ENCODE measurements at places on chromosomes 7 and 10. TPM values are rescaled to one million over a fixed set of nuclear protein-coding genes. Genes with fewer than 3 reads are reported as not detected.

The TRPV5 gene
- total RNA-seq = not detected

The CPEB3 gene
- 1.4 TPM for total RNA-seq

The ZPBP gene
- not detected for total RNA-seq

The AGBL3 gene
- 5.5 TPM for total RNA-seq

The SHTN1 gene
- 10.0 TPM for total RNA-seq

The CPXM2 gene
- not detected for total RNA-seq

The HOXA5 gene
- total RNA-seq = 3.2 TPM

The ACTL6B gene
- 2.4 TPM for total RNA-seq

GRCh38 chr7:95394370-95394769 is 1.8 kb downstream of the PON3 start:
- no peak overlapping the region for H3K27ac ChIP-seq
- no peaks in the 10 kb centered on the region for H3K36me3 ChIP-seq
- no peaks in the 10 kb centered on the region for H3K27me3 ChIP-seq
- H3K4me3 ChIP-seq = no peak overlapping the region
- H3K4me1 ChIP-seq = no peaks in the 10 kb centered on the region

DNA sequence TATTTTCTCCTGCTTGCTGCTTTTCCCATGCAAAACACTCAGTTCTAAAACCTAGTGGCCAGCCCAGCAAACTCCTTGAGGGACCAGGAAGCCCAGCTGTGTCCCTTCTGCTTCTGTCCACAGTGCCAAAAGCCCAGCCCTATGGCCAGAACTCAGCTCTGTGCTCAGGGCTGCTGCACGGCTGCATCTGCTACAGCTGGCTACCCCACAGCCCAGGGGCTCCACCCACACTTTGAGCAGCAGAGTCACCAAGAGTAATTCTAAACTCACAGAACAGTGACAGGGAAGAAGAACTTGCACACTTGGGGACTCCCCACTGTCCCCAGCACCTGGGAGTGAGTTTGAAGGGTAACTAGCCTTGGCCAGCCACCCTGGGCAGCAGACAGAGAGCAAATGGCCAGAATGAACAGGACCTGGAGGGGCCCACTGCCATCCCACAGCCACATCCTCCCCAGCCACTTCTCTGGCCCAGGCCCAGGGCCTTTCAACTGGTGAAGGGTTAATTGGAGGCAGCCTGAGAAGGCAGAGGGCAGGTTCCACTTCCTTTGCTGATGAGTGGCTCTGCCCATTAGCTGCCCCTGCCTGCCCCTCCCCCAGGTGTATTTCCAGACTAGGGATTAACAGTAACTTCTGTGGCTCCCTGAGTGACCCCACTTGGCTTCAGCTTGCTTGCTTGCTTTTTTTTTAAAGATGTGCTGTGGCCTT is 28.1 kb upstream of the TRIM8 start:
- no peak overlapping the region for H3K27ac ChIP-seq
- H3K4me3 ChIP-seq = no peak overlapping the region
- peaks cover 3% of the 10 kb centered on the region for H3K36me3 ChIP-seq
- no peaks in the 10 kb centered on the region for H3K27me3 ChIP-seq
- DNase-seq = no peak
- peaks cover 20% of the 10 kb centered on the region for H3K4me1 ChIP-seq

DNA sequence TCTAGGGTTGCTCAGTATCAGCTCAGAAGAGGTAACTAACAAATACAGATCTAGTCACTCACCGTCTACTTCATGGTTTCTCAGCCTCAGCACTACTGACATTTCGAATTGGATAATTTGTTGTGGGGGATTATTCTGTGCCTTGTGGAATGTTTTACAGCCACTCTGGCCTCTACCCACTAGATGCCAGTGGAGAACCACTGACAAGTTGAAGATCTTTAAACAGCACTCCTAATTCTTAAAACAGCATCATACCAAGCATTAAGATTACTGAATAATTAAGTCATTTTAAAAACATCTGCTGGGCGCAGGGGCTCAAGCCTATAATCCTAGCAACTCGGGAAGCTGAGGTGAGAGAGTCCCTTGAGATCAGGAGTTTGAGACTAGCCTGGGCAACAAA is 82.6 kb downstream of the UPF2 start:
- H3K4me1 ChIP-seq = no peaks in the 10 kb centered on the region
- no peak for DNase-seq
- no peak overlapping the region for H3K4me3 ChIP-seq
- H3K36me3 ChIP-seq = peaks cover 13% of the 10 kb centered on the region

- peaks cover 2% of the 10 kb centered on the region for H3K36me3 ChIP-seq
- no peaks in the 10 kb centered on the region for H3K27me3 ChIP-seq
- no peaks in the 10 kb centered on the region for H3K4me1 ChIP-seq
- H3K4me3 ChIP-seq = no peak overlapping the region
These were observed 92.7 kb downstream of the FAM13C start for GRCh38 chr10:59269651-59270050.

DNA sequence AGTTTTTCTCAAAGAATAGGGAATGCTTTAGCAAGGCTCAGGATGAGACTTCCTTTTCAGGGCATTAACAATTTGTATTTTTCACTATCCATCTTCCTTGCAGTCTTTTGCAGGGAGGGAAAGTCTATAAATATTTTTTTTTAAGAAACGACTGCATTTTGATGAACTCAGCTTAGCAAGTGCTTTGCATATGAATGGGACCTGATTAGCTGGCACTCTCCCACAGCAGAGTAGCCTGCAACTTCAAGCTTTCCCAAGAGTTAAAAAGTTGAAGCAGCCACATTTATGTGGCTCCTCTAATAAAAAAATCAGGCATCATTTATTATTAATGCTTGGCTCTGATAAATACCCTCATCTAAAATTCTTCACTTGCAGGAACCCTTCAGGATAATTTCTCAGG is 134.0 kb downstream of the GRID1 start:
- H3K4me1 ChIP-seq = peaks cover 22% of the 10 kb centered on the region
- H3K4me3 ChIP-seq = no peak overlapping the region
- peak overlapping the region; percentile 35 for H3K27ac ChIP-seq
- DNase-seq = no peak

DNA sequence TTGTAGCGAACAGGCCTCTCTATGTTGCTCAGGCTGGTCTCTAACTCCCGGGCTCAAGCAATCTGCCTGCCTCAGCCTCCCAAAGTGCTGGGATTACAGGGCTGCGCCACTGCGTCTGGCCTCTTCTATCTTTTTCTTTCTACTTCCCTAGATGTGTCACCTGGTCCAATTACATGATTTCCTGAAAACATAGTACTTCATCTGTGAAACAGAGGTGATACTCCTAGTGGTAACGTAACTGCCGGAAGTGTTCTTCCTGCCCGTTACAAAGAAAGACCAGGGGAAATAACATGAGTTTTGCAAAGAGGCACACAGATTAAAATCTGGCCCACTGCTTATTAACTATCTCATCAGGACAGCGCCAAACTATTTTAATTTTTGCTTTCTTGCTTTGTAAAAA is 18.4 kb upstream of the HGF start:
- H3K27me3 ChIP-seq = no peaks in the 10 kb centered on the region
- DNase-seq = no peak
- H3K36me3 ChIP-seq = no peaks in the 10 kb centered on the region
- H3K27ac ChIP-seq = no peak overlapping the region

- no peaks in the 10 kb centered on the region for H3K36me3 ChIP-seq
- no peak overlapping the region for H3K4me3 ChIP-seq
- DNase-seq = no peak
- H3K4me1 ChIP-seq = no peaks in the 10 kb centered on the region
- peak overlapping the region; percentile 27 for H3K27ac ChIP-seq
These were observed 55.7 kb downstream of the ADK start for GRCh38 chr10:74206746-74207145.

DNA sequence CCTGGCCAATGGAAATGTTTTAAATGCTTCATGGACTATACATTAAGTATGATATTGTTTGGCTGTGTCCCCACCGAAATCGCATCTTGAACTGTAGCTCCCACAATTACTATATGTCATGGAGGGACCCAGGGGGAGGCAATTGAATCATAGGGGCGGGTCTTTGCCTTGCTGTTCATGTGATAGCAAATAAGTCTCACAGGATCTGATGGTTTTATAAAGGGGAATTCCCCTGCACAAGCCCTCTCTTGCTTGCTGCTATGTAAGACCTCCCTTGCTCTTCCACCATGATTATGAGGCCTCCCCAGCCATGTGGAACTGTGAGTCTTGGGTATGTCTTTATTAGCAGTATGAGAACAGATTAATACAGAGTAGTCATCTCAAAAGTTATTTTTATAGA is 32.4 kb upstream of the GRB10 start:
- no peak overlapping the region for H3K27ac ChIP-seq
- no peak overlapping the region for H3K4me3 ChIP-seq
- H3K36me3 ChIP-seq = no peaks in the 10 kb centered on the region
- H3K4me1 ChIP-seq = no peaks in the 10 kb centered on the region
- no peak for DNase-seq

All from neural crest cell (in vitro differentiated cells).